ENCODE measurements at places on chromosomes 16 and 17.

- DNase-seq: no peak
Observed at GRCh38 chr16:87948119-87948545, 3.1 kb upstream of the BANP start.

DNA sequence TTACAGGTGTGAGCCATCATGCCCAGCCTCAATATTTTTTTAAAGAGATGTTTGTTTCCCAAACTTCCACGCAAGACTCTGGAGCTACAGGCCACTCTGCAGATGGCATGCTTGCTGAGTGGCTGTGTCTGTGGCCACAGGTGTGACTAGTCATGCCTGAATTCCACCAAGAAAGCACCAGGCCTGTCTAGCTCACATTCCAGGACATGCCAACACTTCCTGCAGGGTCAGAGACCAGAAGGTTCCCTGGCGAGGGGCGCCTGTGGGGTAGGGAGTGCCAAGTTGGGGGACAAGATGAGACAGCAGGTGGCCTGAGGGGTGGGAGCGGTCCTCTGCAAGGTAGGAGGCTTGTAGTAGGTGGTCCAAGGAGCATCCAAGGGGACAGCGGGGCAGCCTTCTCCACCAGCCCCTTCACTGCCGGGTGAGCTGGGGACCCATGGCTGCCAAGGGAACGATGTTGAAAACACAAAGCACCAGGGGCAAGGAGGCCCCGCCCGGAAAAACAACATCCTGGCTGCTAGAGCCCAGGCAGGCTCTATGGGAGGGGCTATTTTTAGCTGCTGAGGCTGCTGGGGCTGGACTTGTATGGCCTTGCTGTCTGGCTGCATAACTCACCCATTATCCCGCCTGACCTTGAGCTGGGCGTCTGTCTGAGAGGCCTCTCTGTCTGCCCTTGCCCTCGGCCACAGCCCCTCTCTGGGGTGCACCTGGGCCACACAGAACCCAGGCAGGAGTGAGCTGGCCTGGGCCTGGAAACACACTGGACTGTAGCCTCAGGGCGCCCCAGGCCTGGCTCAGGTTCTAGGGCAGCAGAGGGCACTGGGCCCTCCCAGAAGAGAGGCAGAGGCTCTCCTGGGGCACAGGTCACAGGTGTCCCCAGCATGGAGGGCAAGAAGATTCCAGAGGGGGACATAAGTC, 5.7 kb downstream of the TRIM47 start:
- peak; percentile 75 for DNase-seq

GRCh38 chr17:72901083-72901482, 191.4 kb downstream of the SLC39A11 start:
- DNase-seq: no peak

DNA sequence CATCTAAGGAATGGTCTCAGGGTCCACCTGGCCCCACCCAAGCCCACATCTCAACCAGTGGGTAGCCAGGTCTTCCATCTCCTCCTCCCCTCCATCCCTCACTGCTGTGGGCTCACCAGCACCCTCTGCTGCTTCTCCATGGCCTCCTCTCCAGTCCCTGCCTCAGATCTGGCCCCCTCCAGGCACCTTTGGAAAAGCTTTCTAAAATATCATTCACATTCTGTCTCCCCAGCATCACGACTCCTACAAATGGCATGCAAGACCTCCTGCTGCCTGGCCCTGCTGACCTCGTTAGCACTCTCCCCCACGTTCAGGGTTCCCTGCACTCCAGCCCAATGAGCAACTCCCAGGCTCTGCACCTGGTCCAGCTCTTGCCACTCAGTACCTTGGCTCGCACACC, 13.7 kb downstream of the GLP2R start:
- peak; percentile 74 for DNase-seq

DNA sequence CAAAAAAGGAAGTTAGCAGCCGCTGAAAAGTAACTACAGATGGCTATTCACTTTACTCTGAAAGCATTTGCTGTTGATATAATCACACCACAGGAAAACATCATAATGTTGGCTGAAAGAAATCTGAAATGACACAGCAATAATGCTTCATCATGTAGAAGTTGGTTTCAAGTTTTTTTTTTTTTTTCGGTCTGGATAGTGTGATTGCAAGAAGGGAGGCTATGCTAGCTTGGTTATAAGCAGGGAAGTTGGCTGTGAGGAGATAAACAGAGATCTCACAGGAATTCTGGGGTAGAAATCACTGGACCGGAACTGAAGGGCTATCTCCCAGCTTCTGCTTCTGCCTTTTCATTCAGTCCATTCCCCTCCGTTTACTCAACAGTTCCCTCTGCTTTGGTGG, 57.9 kb downstream of the MYO1D start:
- no peak for DNase-seq
